ENCODE measurements at places on chromosomes 1 and 21.

GRCh38 chr1:64183395-64184002 is 19.9 kb upstream of the UBE2U start:
- no peak for DNase-seq

- no peak for DNase-seq
Measured at GRCh38 chr21:34077888-34078287, 4.5 kb downstream of the MRPS6 start.

DNA sequence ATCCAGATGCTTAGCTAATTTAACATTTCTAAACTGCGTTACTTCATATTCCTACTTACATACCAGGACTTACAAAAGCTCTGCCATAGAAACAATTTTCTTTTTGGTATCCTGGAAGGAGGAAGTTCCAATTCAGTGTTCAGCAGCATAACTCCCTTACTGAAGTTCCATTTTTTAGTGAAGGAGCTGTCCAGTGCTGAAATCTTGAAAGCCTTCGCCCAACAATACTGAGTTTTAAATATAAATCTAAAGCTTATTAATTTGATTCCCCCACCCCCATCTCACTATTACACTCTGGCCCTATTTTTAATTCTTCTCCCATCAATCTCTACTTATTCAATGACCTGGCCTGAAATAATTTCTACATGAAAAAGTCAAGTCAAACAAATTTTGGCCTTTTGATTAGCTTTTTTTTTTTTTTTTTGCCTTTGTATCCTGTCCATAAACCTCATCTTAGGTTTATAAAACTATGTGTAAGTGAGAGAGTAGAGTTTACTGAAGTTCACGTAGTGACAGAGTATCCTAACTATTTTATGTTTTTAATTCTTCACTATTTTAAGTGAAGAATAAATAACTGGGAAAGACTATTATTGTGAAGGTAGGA is 323.0 kb upstream of the PLD5 start:
- DNase-seq, result no peak

- DNase-seq, result no peak
Measured at GRCh38 chr21:18877917-18878316, 474.3 kb upstream of the TMPRSS15 start.

- DNase-seq, result no peak
Measured at GRCh38 chr1:150061632-150062101, 5.9 kb upstream of the VPS45 start.

GRCh38 chr1:151524736-151525135 is 13.5 kb downstream of the CGN start:
- DNase-seq, result no peak

All from activated naive CD8-positive, alpha-beta T cell treated with anti-CD3 and anti-CD28 coated beads for 36 hours (primary cell).